Activated CD8-positive, alpha-beta T cell treated with anti-CD3 and anti-CD28 coated beads, Interleukin-2, amount 10 ng/mL, durations not matched to agents 7 days and 5 days (primary cell): ENCODE measurements at places on chromosomes 4 and X.

GRCh38 chrX:40104985-40105834 is 7.5 kb upstream of the BCOR start:
- no peaks in the 10 kb centered on the region for H3K36me3 ChIP-seq
- H3K27me3 ChIP-seq, result no peaks in the 10 kb centered on the region
- peak overlapping the region; percentile 78 for H3K27ac ChIP-seq
- H3K4me1 ChIP-seq, result peaks cover 16% of the 10 kb centered on the region
- peak overlapping the region; percentile 76 for H3K4me3 ChIP-seq

DNA sequence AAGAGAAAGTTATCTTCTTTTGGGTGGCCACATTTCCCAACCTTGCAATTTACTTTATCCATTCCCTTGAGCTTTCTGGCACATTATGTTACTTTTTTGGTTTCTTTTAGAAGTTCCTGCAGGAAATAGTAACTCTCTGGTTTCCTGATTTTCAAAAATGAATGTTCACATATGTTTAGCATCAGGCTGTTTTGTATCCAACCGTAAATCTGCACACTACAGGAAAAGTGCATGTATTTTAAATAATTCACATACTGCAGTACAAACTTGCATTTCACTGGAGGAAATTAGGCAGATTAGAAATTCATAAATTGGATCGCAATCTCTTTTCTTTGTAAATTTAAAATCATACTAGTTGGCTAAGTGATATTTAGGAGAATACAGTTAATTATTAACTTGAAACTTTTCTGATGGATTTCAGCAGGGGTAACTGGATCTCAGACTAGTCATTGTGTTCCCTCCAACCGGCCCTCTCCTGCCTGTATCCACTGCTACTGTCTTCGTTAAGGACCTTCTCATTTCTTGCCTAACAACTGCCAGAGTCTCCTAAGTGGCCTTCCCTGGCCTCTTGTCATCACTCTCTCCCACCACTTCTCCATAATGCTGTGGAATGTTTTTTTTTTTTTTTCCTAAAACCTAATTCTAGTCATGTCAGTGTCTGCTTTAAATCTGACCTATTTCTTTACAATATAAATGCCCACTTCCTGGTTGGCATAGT is 137.2 kb downstream of the UNC5C start:
- no peaks in the 10 kb centered on the region for H3K36me3 ChIP-seq
- peaks cover 4% of the 10 kb centered on the region for H3K27me3 ChIP-seq
- no peak for DNase-seq
- no peak overlapping the region for H3K4me3 ChIP-seq
- no peaks in the 10 kb centered on the region for H3K4me1 ChIP-seq
- H3K27ac ChIP-seq, result no peak overlapping the region

DNA sequence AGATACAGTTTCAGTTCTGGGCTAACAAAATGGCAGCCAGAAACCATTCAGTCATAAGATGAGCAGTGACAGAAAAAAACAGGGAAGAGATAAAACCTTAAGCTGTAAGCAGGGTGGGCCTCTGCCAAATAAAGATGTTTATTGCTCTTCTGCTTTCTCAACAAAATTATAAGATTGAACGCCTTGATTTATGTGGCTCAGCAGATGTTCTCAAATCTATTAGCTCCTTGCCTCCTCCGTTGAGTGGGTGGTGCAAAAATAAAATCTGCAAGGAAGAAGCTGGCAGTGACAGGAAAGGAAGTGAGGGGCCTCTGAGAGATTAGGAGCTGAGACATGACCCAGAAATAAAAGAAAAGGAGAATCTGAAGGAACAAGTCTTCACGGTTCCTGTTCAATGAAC is 206.6 kb downstream of the PTTG2 start:
- peaks cover 3% of the 10 kb centered on the region for H3K27me3 ChIP-seq
- no peak for DNase-seq
- H3K27ac ChIP-seq, result no peak overlapping the region
- no peak overlapping the region for H3K4me3 ChIP-seq

- DNase-seq, result no peak
- peaks cover 9% of the 10 kb centered on the region for H3K36me3 ChIP-seq
- no peak overlapping the region for H3K27ac ChIP-seq
- H3K4me3 ChIP-seq, result no peak overlapping the region
Observed at GRCh38 chr4:677431-678293, 3.3 kb downstream of the MYL5 start.

DNA sequence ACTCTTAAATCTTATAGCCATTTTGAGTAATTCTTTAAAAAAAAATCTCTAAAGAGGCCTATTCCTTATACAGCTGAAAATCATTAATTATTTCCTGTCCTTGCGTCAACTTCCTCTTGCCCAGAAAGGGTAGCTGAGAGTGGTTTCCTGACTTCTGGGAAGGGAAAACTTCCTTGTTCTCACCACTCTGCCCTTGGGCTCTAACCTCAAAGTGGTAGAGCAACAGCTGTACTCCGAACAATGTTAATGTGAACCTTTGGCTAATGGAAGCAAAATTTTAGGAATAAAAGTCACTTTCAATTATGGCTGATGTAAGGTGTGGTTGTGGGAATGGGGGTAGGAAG is 15.3 kb downstream of the KLHL2 start:
- peaks cover 69% of the 10 kb centered on the region for H3K36me3 ChIP-seq
- peak overlapping the region; percentile 46 for H3K4me3 ChIP-seq
- H3K27ac ChIP-seq, result peak overlapping the region; percentile 82
- peaks cover 45% of the 10 kb centered on the region for H3K4me1 ChIP-seq

GRCh38 chrX:68789966-68790365 is 38.9 kb upstream of the EFNB1 start:
- DNase-seq, result no peak
- no peak overlapping the region for H3K27ac ChIP-seq
- H3K36me3 ChIP-seq, result no peaks in the 10 kb centered on the region
- no peaks in the 10 kb centered on the region for H3K4me1 ChIP-seq
- H3K4me3 ChIP-seq, result no peak overlapping the region

GRCh38 chr4:3335385-3335784 is 42.6 kb downstream of the RGS12 start:
- H3K4me3 ChIP-seq, result no peak overlapping the region
- H3K27me3 ChIP-seq, result peaks cover 6% of the 10 kb centered on the region
- H3K36me3 ChIP-seq, result no peaks in the 10 kb centered on the region
- peaks cover 2% of the 10 kb centered on the region for H3K4me1 ChIP-seq
- no peak for DNase-seq

GRCh38 chr4:152524427-152524826 is 11.5 kb downstream of the FBXW7 start:
- peak overlapping the region; percentile 44 for H3K27ac ChIP-seq
- H3K4me3 ChIP-seq, result no peak overlapping the region
- no peaks in the 10 kb centered on the region for H3K27me3 ChIP-seq
- H3K4me1 ChIP-seq, result peaks cover 48% of the 10 kb centered on the region

DNA sequence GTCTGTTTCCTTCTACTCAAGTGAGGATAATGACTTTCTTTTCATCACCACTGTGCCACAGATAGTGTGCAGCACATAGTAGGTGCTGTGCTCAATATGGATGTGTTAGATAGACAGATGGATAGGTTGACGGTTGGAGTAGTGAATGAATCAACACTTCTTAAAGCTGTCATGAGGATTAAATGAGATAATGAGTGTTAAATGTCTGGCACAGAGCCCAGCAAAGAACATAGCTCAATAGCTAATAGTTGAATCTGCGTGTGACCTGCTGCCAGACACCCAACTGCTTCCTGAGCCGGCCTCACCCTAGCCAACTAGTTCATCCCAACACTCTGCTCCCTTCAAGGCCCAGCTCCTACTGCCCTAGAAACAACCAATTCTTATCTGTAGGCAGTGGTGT is 67.7 kb upstream of the PJA1 start:
- H3K4me1 ChIP-seq, result no peaks in the 10 kb centered on the region
- H3K4me3 ChIP-seq, result no peak overlapping the region
- DNase-seq, result no peak
- no peaks in the 10 kb centered on the region for H3K36me3 ChIP-seq
- no peaks in the 10 kb centered on the region for H3K27me3 ChIP-seq

DNA sequence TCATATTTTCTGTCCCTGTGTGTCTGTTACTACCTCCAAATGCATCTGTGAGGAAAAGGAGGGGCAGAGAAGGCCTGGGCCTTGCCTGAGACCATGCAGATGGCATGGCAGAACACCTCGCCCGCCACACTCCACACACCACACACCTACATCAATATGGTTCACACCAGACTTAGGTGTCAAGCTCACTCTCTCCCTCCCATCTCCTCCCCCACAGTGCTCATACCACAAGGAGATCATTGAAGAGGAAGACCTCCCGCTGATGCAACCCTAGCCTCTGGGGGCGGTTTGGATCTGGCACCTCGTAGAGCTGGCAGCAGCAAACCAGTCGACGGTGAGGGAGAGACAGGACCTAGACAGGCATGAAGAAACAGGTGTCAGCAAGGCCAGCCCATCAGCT is 16.6 kb upstream of the KDM5C start:
- no peaks in the 10 kb centered on the region for H3K36me3 ChIP-seq
- no peak overlapping the region for H3K4me3 ChIP-seq
- no peak for DNase-seq
- H3K4me1 ChIP-seq, result no peaks in the 10 kb centered on the region

GRCh38 chr4:88503344-88503743 is 20.2 kb downstream of the PYURF start:
- no peak for DNase-seq
- H3K4me3 ChIP-seq, result no peak overlapping the region
- no peaks in the 10 kb centered on the region for H3K27me3 ChIP-seq

GRCh38 chrX:11562570-11562969 is 103.2 kb downstream of the ARHGAP6 start:
- H3K27ac ChIP-seq, result no peak overlapping the region
- no peaks in the 10 kb centered on the region for H3K4me1 ChIP-seq
- peaks cover 2% of the 10 kb centered on the region for H3K27me3 ChIP-seq
- DNase-seq, result no peak

GRCh38 chr4:98468709-98469108 is 189.7 kb downstream of the TSPAN5 start:
- no peaks in the 10 kb centered on the region for H3K27me3 ChIP-seq
- DNase-seq, result no peak
- H3K4me3 ChIP-seq, result no peak overlapping the region
- peaks cover 33% of the 10 kb centered on the region for H3K4me1 ChIP-seq
- H3K27ac ChIP-seq, result no peak overlapping the region

DNA sequence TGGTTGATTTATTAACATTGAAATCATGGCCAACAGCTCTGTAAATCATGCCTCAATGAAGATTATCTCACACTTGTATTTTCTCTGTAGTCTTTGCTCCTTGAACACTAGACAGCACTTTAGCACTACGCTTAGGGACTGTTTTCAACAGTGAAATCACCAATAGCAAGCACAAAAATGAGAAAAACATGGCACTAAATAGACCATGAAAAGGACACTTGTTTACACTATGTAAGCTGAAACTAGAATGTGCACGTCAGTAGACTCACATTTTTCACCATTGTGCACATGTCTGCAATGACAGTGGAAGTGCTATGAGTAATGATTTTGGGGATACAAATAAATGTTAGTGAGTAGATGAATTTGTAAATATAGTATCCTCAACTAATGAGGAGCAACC is 3.1 kb downstream of the BMP2K start:
- peaks cover 19% of the 10 kb centered on the region for H3K4me1 ChIP-seq
- no peaks in the 10 kb centered on the region for H3K36me3 ChIP-seq
- H3K27me3 ChIP-seq, result no peaks in the 10 kb centered on the region
- no peak overlapping the region for H3K27ac ChIP-seq
- no peak for DNase-seq
- no peak overlapping the region for H3K4me3 ChIP-seq

DNA sequence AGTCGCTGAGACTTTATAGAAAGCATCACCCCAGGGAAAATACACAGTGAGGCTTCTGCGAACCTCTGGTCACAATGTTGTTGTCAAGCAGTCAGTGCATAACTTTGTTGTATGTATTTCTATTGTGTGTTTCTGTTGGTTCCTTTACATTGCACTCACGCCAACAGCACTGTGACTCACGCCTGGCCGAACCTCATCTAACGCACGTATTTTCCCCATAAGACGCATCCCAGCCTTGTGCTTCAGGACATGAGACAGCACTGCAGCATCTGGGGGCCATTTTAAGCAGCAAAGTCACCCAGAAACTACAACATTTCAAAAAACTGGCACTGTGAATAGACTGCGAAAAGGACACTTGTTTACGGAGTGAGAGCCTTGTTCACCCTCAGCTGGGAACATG is 30.6 kb downstream of the TBL1X start:
- H3K27me3 ChIP-seq, result no peaks in the 10 kb centered on the region
- H3K27ac ChIP-seq, result no peak overlapping the region
- peaks cover 8% of the 10 kb centered on the region for H3K36me3 ChIP-seq
- DNase-seq, result no peak
- H3K4me3 ChIP-seq, result no peak overlapping the region
- H3K4me1 ChIP-seq, result peaks cover 4% of the 10 kb centered on the region

DNA sequence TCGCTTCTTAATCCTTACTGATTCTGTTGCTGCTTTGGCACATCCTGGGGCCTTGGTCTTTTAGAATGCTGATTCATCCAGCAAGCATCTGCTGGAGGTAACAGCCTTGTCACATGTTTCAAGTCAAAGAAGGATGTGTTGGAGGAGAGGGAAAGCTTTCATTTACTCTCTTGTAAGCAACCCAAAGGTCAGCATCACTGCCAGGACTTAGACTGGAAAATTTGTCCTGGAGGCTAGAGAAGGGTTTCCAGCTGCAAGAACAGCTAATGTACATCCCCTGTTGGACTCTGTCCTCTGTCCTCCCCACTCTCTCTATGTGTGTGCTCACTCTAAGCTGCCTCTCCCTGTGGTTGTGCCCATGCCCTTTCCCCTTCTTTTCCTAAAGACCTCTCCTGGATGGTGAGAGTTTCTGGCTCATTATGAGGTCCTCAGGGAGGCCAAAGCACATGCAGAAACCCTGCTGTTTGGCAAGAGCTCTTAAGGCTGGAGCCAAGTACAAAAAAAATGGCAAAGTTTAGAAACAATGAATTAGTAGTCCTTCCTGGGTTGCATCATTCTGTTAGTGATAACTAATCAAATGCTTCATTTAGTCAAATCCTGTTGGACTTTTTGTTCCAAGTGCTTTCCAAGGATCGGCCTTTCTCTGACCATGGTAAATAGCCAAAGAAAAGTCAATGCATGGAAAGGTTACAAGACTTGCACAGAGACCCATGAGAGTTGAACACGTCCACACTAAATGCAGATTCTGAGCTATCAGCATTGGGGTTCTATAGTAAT is 13.4 kb upstream of the SRPX start:
- DNase-seq, result no peak
- no peaks in the 10 kb centered on the region for H3K4me1 ChIP-seq
- peaks cover 17% of the 10 kb centered on the region for H3K27me3 ChIP-seq
- no peak overlapping the region for H3K27ac ChIP-seq
- no peaks in the 10 kb centered on the region for H3K36me3 ChIP-seq

GRCh38 chrX:154136627-154137161 is 7.3 kb upstream of the OPN1LW start:
- H3K36me3 ChIP-seq, result no peaks in the 10 kb centered on the region
- peak; percentile 66 for DNase-seq
- peak overlapping the region; percentile 60 for H3K4me3 ChIP-seq
- peak overlapping the region; percentile 86 for H3K27ac ChIP-seq
- H3K4me1 ChIP-seq, result peaks cover 21% of the 10 kb centered on the region
- no peaks in the 10 kb centered on the region for H3K27me3 ChIP-seq

- no peaks in the 10 kb centered on the region for H3K36me3 ChIP-seq
- H3K27ac ChIP-seq, result no peak overlapping the region
- H3K4me1 ChIP-seq, result no peaks in the 10 kb centered on the region
- peaks cover 10% of the 10 kb centered on the region for H3K27me3 ChIP-seq
- no peak for DNase-seq
- no peak overlapping the region for H3K4me3 ChIP-seq
Observed at GRCh38 chrX:110794601-110795000, 1.0 kb downstream of the CHRDL1 start.

- H3K27ac ChIP-seq, result no peak overlapping the region
- H3K4me3 ChIP-seq, result no peak overlapping the region
- DNase-seq, result no peak
- H3K4me1 ChIP-seq, result peaks cover 5% of the 10 kb centered on the region
Observed at GRCh38 chr4:2445130-2445529, 23.8 kb upstream of the RNF4 start.

GRCh38 chrX:136227948-136228838 is 23.0 kb downstream of the MAP7D3 start:
- H3K27me3 ChIP-seq, result no peaks in the 10 kb centered on the region
- H3K27ac ChIP-seq, result peak overlapping the region; percentile 85
- peaks cover 24% of the 10 kb centered on the region for H3K4me1 ChIP-seq
- DNase-seq, result peak; percentile 40
- peaks cover 59% of the 10 kb centered on the region for H3K36me3 ChIP-seq
